ENCODE measurements at places on chromosomes 7 and 10.

DNA sequence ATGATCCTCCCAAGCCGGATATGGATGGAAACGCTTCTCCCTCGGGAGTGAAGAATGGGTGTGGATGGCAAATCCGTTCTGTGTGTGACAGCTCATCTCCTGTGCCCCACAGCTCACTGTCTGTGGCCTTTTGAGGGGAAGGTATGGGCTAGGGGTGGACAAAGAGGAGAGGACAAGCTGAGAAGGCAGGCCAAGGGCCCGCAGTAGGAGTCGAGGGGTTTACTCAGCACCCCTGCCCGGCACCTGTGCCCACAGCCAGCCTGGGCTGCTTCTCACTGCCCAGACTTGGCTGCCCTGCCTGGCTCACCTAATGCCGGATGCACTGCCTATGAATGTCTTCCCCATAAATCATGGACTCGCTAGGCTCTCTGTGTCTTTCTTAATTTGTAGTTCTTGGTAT is 503.8 kb downstream of the TCERG1L start:
- DNase-seq: no peak

DNA sequence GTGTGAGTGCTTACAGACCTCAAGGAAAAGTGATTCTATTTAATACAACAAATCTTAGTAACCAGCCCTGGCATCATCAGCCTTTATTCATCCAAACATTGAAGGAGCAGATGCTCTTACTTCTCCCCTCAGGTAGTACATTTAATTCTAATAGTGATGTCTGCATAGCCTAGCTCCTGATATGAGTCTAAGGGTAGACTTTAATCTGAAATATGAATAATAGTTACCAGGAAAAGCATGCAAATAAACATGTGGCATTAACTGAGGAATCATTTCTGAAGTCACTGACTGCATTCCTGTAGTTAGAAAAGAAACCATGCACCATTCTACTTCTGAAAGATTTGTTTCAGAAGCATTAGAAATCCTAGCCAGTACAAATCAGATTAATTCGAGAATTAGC is 25.7 kb upstream of the LMBR1 start:
- no peak for DNase-seq

DNA sequence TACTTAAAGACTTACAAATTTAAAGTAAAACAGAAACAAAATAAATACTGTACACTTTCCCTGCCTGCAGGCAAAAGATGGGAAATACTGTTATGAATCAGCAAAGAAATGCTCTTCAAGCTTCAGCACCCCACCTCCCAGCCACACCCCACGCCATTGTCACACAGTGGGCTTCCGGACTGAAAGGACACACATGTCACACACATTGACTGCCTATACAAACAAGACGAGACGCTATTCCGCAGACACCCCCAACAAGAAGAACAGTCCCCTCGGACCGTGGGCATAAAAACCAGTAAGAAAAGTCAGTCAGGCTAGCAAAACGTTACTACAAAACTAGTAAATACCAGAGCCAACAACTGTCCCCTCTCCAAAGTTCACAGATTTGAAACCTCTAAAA is 22.2 kb upstream of the PARP12 start:
- DNase-seq: peak; percentile 61

- DNase-seq: no peak
These were observed 115.1 kb downstream of the AGMO start for GRCh38 chr7:15446722-15447121.

DNA sequence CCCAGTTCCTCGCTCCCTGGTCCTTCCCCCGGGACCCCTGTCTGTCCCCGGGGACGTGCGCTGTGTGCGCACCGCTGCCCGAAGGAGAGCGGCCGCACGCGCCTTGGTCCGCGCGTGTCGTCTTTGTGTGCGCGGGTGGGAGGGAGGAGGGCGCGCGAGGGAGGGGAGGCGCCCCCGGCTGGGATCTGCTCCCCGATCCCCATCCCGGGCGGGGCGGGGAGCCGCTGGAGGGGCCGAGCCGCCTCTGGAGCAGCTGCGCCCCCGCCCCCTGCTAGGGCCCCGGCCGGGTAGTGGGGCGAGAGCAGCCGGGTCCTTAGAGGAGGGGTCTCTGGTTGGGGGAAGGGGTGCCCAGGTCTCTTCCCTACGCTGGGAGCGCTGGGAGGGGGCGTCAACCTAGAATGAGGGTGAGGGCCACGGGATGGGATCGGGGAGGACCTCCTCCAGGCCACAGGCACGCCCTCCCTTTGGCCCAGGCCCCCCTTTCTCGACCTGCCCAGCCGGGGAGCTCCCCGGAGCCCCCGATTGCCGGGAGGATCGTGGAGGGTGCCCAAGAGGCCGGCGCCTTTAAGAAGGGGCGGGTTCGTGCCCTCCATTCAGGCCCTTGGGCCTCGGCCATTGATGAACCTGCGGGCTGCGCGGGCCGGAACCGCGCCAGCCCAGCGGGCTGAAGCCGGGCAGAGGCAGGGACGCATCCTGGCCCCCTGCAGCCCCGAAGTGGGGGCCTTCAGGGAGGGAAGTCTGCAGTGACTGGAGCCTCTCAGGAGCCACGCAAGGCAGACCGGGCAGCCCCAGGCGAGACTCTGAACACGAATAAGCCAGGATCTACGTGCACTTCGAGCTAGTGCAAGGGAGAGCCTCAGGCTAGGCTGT is 678 bp downstream of the SH2B2 start:
- peak; percentile 14 for DNase-seq

GRCh38 chr7:8515640-8516185 is 82.3 kb downstream of the NXPH1 start:
- no peak for DNase-seq

GRCh38 chr10:67790534-67791408 is 47.2 kb downstream of the DNAJC12 start:
- DNase-seq: peak; percentile 30

DNA sequence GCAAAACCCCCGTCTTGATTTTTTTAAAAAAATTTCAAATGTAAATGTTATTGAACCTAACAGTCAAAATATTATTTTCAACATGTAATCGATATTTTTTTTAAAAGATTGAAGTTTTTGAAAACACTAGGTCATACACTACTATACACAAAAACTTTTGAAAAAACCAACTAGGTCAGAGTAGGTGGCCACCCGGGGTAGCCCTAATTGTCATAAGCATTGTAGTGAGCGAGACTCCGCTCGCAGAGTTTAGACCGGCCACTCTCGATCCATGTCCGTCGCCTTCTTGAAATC is 417 bp downstream of the RFC2 start:
- no peak for DNase-seq

DNA sequence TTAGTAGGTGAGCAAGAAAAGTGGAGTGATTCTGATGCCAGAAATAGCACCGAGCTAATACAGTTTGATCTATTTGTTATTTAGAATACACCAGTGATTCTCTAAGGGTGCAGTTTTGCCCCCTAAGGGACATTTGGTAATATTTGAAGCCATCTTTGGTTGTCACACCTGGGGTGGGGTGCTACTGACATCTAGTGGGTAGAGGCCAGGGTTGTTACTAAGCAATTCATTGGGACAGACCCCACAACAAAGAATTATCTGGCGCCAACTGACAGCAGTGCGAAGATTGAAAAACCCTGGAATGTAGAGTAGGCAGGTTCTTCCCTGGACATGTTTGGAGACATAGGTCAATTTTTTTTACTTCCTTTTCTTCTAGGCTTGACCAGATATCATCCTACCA is 14.6 kb downstream of the PALS2 start:
- DNase-seq: peak; percentile 30

DNA sequence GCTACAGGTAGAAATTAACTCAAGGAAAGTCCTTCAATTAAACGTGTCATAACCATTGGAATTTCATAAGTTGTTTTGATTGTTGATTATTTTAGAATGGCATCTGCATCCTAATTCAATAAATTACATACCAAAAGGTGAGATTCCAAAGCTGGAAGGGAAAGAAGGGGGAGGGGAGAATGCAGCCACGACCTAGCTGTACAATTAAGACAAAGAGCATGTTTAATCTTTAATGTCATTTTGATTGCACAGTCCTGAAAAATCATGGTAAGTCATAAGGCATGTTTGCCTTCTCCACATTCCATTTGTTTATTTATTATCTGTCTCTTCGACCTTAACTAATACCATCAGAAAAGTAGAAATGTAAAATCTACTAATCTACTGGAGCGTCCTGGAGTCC is 358.1 kb downstream of the FRMD4A start:
- no peak for DNase-seq

GRCh38 chr10:123348691-123349572 is 194.7 kb downstream of the BUB3 start:
- no peak for DNase-seq

- DNase-seq: no peak
These were observed 29.1 kb upstream of the TRUB1 start for GRCh38 chr10:114908896-114909295.

- no peak for DNase-seq
These were observed 48.5 kb downstream of the AMZ1 start for GRCh38 chr7:2736411-2736914.

- no peak for DNase-seq
These were observed 57.5 kb upstream of the PTPN12 start for GRCh38 chr7:77479536-77480088.

DNA sequence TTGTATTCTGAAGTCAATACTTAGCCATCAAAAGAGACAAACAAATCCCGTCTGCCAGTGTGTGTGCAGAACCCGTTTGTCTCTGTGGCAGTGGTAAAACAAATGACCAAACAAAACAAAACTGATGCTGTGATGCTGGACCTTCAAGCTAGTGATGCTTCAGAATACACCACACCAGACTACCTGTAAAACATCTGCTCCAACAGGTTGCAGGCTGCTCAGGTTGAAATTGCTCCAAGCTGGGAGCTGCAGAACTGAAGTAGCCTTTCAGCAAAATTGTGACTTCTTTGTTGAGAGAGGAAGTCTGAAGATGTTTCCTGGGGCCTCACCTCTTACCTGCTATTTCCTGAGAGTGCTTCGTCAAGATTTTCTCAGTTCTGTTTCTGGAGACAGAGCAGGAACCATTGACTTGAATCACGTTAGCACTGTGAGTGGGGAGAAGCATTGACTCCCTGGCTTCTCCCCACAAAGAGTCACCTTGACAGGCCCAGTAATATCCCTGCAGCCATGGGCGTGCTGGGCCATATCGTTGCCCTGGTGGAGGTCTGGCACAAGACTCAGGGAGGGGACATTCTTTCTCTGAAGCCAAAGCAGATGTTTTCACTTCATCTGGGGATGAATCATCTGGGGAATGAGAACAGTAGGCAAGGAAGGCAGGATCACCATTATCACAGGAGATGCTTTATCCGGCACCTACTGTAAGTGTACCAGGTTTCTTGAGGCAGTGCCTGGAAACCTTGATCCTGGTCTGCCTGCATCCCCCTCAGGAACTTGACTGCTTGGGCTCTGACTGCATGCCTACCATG is 80.2 kb downstream of the RBM20 start:
- no peak for DNase-seq

DNA sequence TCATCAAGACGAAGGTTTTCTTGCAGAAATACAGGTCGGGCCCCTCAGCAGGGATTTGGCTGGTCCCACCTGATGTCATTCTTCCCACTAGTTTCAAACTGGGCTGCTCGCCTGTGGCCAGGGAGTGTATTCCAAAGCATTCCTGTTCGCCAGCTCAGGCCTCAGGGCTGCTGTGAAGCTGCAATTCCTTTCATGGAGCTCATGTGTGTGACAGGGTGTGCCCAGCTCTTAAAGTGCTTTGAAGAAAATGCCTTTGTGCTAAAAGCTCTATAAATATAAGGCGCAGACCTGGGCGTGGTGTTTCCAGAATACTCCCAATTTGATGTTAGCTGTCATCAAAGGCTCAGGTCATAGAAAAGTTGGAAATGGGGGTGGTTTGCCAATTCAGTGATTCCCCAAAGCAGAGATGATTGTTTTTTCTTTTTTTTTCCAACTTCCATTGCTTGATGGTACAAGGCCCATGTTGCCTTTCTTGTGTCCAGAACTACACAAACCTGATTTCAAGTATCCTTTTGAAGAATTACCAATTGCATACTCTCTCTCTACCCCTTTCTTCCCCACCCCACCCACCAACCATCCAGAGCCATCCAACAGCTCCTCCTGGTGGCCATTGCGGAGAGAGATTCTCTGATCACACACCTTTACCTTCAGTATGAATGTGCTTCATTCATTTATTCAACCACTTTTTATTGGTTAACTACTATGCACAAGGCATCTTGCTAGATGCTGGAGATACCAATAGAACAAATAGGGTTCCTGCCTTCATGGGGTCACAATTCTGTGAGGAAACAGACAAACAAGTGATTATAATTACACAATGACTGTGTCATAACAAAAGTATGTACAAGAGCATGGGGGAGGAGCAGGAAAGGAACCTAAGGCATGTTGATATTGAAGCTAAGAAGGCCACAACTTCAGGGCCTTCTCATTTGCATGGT is 297.3 kb upstream of the LYZL1 start:
- peak; percentile 15 for DNase-seq

DNA sequence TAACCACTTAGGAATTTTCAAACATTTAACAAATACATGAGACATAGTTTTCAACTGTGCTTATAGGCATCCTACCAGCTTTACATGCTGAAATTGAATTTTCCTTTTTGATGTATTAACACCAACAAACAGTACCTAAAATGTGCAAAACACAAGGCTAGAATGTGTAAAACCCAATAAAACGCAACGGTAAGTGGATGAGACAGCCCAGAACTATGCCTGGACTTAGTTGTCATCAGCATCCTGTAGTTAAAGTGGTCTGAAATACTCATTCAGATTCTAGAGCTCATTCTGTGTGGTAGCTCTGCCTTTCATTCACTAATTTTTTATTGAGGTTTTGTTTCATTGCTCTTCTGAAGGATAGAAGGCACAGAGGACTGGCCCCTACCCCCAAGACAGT is 137.1 kb downstream of the BMPER start:
- no peak for DNase-seq

- no peak for DNase-seq
These were observed 122.2 kb upstream of the PRSS58 start for GRCh38 chr7:142380069-142380468.

- DNase-seq: no peak
These were observed 4.9 kb upstream of the FAM53B start for GRCh38 chr10:124748953-124749645.

DNA sequence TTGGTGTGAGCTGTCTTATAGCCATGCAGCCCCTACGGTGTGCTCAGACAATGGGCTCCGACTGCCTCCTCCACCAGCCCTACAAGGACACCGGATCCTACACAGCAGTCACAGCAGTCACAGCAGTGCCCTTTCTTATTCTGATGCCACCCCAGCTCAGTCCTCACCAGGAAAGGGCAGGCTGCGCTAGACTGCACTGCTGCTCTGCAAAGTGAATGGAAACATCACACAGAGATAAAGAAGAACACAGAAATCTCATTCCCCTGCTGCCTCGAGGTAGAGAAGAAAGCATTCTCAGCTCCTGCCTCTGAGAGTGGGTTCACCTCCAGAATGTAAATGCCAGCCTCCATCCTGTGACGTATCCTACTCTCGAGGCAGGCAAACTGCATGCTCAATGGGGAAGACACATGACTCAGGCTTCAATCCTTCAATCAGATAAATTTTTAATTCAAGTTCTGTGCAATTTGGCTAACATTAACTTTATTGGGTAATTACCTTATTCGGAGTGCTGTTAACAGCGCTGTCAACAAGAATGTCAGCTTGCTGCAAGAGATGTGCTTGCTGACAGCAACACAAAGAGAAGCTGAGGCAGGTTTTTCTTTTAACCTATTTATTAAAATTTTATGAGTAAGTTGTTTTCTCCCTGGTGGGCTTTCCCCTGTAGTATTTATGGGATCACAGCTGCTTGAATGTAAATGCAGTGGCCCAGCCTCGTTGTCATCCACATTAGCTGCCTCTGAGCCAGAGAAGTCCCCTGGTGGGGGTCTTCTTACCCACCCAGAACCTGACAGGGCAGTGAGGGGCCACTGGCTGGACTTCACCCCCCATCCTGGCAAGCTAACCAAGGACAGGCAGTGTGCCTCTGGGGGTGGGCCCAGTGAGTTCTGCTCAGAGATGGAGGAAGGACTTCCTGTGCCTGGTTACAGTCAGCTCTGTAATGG is 241.3 kb upstream of the KMT2E start:
- no peak for DNase-seq

All from activated naive CD4-positive, alpha-beta T cell treated with Interleukin-2 at 50 U/mL for 16 hours (primary cell).